ENCODE measurements at places on chromosomes 5 and 9. TPM values are rescaled to one million over a fixed set of nuclear protein-coding genes. Genes with fewer than 3 reads are reported as not detected.

DNA sequence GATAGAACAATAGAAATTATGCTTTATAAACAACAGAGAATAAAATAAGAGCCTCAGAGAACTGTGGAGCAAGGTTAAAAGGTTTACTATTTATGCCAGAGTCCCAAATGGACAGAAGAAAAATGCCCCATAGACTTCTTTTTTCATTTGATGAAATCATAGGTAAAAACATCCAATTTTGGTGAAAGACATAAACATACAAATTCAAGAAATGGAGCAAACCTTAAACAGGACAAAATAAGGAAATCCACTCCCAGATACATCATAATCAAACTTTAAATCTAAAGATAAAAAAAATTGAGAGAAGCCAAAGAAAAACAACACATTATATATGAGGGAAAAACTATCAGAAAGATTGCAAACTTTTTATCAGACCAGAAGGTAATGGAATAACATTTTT lies 182.8 kb downstream of the GADD45G start:
- DNase-seq: no peak

SV2C gene
- 0.22 TPM for total RNA-seq

DNA sequence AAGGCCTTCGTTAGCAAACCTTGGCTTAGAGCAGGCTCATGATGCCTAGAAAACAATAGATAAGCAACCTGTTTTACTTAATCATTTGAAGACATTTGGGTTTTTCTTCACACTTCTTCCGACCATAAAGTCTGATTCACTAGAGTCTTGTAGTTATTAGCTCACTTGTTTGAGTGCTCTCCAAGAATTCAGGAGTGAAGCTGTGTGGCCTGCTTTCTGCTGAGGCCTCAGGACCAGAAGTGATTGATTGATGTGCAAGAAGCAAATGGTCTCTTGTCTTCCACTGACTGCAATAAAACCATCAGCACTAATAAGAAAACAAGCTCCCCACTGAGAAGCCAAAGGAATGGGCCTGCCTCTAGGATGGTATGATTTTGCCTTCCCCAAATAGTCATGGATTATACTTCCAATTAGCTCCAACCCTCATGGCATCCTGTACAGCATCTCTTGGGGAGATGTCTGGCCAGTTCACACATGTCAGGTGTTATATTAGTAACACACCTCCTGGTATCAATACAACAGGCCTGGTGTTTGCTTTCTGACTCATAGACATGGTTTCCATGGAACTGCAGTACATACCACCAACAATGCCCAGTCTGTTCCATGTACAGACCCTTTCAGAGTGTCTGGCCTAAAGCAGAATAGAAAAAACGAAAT lies 317.6 kb downstream of the CWC27 start:
- no peak for DNase-seq

- DNase-seq: peak; percentile 53
These were observed 10.3 kb downstream of the NINJ1 start for GRCh38 chr9:93123561-93124283.

ADRB2 gene
- total RNA-seq: 5.5 TPM

DNA sequence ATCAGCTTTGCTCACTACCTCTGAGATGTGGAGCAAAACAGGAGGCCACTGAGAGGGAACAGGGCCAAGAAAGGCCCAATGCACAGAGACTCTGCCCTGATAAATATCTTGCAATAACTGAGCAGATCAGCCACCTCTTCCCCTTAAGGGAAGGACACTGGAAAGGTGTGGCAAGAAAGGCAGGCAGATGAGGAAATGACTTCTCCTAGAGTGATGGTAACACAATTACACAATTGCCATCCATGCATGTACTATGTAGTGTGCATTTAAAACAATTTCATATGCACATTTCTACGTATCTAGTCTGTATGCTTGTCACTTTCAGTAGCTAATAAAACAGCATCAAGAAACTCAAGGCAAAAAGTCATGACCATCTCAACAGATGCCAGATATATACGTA lies 322.5 kb downstream of the DRD1 start:
- DNase-seq: no peak

DNA sequence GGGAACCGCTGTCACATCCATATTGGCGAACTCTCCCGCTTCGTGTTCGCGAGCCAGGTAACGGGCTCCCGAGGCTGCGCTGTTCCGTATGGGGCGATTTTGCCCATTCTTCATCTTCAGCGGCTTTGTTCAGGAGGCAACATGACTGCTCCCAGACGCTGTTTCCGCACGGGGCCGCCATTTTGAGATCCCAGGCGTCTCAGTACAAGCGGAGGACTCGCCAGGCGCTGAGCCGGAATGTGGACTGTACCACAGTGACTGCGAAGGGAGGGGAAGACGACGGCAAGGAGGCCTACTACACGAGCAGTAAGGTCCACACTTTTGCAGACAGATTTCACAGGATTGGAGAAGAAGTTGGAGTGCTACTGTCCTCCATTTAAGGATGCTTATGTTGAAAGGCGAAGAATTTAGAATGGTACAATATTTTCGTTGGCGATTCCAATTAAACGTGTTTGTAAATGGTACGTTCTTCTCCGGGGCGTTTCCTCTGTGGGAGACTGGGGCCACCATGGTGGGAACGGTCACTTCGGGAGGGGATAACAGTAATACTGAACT lies 41.6 kb upstream of the ZNF300 start:
- peak; percentile 90 for DNase-seq

- no peak for DNase-seq
These were observed 20.2 kb upstream of the CCDC192 start for GRCh38 chr5:127683008-127683407.

- DNase-seq: no peak
These were observed 60.5 kb upstream of the SHISAL2B start for GRCh38 chr5:64629841-64630240.

CSF2 gene
- not detected for total RNA-seq

C5orf46 gene
- 2.4 TPM for total RNA-seq

GRCh38 chr9:32672469-32672868 lies 37.0 kb upstream of the TAF1L start:
- DNase-seq: no peak

- no peak for DNase-seq
These were observed 30.4 kb downstream of the FSTL4 start for GRCh38 chr5:133581918-133582317.

- DNase-seq: no peak
These were observed 152.9 kb downstream of the PIK3R1 start for GRCh38 chr5:68368311-68369022.

GRCh38 chr5:142276517-142276916 lies 48.3 kb downstream of the SPRY4 start:
- DNase-seq: no peak

SPINK7 gene
- total RNA-seq: not detected

DNA sequence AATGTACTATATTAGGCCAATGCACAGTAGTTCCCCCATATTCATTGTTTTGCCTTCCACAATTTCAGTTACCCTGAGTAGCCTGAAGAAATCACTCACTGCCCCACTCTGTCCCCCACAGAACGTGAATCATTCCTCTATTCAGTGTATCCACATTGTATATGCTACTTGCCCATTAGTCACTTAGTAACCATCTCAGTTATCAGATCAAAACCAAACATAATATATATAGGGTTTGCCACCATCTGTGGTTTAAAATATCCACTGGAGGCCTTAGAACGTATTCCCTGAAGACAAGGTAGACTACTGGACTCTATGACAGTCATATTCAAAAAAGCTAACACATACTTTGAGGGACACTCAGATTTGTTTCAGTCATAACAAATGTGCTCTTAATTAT lies 465.7 kb upstream of the RGMB start:
- DNase-seq: no peak

- DNase-seq: no peak
These were observed 69.0 kb downstream of the SHC3 start for GRCh38 chr9:89109666-89110065.

SH2D3C gene
- total RNA-seq: 21.3 TPM

RIC1 gene
- 6.9 TPM for total RNA-seq

- DNase-seq: no peak
These were observed 46.2 kb downstream of the OSTF1 start for GRCh38 chr9:75134495-75134894.

- DNase-seq: no peak
These were observed 93.7 kb upstream of the SMC5 start for GRCh38 chr9:70165006-70165602.

NR5A1 gene
- not detected for total RNA-seq

GRCh38 chr5:53782620-53783019 lies 222.2 kb downstream of the NDUFS4 start:
- DNase-seq: no peak

DNA sequence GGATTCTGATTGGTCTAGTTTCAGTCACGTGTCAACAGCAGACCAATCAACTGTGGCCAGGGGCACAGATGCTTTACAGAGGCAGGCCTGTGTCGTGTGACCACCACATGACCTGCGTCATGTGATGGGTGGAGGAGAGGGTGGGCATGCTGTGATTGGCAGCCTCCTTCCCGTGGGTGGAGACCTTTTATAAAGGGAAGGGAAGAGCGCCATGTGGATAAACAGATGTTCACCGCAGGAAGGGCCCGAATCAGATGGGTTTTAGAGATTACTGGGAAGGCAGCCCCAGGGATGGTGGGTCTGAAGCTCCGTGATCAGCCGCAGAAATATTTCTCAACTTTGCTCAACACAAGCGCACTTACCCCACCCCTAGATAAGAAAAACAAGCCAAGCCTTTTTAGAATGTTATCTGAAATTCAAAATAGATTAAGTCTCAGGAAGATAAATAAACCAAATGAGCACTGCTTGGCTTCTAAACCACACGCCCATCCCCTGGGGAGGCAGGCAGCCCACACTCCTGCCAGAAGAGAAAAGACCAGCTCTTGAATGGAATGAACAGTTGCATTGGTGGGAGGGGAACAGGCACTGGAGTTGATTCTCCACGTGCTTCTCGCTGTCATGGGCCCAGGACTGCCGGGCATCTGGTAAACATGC lies 43.6 kb downstream of the ROPN1L start:
- peak; percentile 77 for DNase-seq

DNA sequence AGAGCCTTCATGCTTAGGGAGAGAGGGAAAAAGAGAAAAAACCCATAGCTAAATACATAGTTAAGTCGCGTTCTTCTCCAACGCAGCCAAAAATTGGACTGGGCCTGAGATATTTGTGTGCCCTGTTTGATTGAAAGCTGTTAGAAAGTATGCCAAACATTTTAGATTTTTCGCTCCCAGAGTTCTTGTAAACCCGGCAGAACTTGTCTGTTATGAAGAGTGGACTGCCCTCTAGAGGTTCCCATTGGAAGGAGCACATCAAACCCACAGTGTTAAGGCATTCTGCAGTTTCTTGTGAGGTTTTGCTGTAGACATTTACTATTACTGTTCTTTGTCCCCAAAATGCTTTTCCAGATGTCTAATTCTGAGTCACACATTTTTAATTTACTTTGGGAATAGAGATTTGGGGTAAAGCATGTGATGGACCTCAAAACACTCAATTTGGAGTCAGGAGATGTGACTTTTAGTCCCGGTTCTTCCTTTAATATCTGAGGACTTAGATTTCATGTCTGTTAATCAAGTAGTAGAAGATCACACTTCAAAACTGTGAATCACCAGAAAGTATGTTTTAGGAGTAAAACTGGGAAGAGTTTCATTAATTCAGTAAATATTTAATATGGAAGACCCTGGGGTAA lies 96.6 kb downstream of the PCSK1 start:
- DNase-seq: no peak

DNA sequence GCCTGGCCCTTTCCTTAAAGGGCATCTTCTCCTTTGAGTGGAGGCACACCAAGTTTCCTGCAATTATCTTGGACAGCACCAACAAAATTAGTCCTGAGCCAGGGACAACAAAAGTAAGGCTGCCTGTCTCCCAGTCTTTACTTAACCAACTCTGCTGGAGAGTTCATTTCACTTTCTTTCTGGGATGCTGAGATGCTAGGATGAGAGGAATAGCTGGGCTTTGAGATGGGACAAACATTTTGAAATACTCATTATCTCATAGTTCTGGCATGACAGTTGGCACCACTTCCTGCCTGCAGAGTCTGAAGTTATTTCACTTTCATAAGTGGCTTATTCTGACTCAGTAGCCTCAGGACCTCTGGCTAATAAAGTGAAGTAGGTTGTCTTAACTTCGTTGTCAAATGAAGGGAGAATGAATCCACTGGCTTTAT lies 157.0 kb downstream of the C9orf152 start:
- no peak for DNase-seq

RLN2 gene
- total RNA-seq: not detected

DNA sequence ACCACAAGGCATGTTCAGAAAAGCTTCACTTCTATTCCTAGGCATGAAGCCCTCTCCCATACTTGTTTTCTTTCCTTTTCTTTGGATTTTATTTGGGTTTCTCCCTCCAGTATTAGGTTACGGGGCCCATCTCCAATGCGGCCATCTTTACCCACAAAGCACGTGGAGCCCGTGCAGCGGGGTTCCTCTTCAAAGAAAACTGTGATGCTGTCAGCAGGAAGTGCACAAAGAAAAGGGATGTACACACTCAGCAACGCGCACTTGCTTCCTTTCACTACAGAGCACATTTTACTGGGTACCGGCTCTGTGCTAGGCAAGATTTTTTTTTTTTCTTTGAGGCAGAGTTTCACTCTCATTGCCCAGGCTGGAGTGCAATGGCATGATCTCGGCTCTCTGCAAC lies 106.6 kb downstream of the COL23A1 start:
- DNase-seq: peak; percentile 84

DNA sequence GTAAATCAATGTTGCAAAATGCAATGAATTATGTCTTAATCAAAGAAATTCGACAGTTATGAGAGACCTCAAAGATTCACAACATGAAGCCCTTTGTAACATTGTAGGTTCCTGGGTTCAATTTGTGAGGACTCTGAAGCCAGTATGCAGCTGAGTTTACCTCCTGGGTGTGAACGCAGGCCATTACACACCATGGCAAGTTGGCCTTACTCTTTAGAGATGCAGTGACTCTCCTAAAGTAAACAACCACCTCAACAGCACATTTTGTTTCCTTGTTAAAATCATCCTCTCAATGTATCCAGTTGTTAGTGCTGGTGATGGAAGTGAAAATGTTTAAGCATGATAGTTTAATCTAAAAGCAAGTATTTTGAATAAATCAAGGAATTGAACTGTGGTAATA lies 73.8 kb downstream of the JAKMIP2 start:
- DNase-seq: no peak

DNA sequence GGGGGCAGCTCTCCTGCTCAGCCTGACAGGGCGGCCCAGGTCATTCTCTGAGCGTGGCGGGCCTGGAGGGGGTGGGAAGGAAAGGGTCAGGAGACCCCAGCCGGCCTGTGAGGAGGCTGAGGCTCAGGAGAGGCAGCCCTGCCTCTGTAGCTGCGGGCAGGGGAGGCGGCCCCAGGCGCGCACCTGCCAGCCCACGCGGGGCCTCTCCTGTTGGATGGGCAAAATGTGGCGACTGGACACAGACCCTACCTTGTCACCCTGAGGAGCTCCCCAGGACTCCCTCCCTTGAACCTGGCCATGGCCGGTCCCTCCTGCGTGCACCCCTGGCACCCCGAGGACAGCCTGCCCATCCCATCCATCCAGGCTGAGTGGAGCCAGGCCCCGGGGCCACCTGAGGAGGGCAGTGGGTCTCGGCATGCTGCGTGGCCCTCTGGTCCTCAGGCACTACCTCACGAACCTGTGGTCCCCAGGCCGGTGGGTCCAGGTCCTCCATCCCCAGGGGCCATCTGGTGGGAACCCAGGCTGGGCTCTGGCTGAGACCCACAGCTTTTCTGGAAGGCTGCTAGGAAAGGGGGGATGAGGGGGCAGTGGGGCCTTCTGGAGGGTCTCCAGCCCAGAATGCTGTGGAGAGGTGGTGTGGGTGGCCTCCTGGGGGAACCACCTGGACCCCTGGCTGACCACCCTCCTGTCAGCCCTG lies 15.1 kb upstream of the NRARP start:
- DNase-seq: no peak

All from Right ventricle myocardium inferior (tissue), 1 donor.